Cortex of kidney (tissue), 1 donor: ENCODE measurements at places on chromosomes 5 and 9.

GRCh38 chr5:26009742-26010141 lies 1028.6 kb downstream of the CDH9 start:
- no peak for DNase-seq

DNA sequence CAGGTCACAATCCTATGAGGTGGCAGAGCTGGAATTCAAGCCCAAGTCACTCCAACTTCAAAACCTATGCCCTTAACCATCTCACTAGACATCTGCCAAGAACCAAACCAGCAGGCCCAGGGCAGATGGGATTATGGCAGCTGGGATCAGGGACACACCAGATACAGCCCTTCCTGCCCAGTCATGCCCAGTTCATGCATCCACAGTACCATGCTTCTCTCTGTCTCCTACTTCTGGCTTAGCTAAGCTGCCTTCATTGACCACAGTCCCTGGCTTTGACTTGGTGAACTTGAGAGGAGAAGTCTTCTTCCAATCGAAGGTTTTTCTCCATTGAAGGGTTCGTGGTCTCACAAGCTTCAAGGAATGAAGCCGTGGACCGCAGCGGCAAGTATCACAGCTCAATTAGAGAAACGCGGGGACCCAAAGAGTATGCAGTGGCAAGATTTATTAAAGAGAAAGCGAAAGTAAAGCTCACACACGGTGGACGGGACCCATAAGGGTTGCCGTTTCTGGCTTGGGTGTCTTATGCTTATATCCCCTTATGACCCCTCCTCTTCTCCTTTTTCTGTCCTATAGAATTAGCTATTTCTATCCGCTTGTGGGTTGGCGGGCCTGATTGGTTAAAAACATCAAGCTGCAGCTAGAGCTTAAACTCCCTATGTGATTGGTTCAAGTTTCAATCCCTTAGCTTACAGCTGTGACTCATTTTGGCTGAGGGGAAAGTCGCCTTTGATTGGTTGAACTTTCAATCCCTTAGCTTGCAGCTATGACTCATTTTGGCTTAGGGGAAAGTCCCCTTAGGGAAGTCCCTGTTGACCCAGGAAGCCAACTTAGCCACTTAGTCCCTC lies 101.2 kb downstream of the TRIM36 start:
- DNase-seq = no peak

DNA sequence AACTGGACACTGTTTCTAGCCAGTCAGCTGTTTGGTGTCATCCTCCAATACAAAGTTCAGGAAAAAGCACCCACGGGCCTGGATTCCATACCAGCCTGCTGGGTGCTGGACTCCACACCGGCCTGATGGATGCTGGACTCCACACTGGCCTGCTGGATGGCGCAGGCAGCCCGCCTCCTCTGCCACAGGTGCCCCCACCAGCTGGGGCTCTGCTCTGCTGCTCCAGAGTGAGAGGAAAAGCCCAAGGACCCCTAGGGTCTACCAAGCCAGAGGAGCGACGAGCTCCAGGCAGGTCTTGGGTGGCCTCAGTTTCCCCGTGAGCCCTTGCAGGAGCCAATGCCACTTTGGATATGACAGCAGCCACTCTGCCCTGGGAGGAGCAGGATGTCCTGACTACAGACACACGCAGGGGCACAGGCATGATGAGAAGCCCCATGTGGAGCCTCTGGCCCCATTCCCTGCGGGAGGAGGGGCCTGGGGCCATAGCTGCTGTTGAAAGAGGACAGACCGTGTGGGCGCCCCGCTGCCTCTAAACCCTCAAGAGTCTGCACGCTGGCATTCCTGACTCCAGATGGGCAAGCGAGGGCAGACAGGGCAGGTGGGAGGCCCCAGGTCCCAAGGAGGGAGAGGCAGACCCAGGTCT lies 141.6 kb downstream of the OLFM1 start:
- DNase-seq = no peak

GRCh38 chr5:38790268-38790667 lies 55.5 kb upstream of the OSMR start:
- DNase-seq = no peak

GRCh38 chr5:91307048-91307447 lies 76.1 kb downstream of the ARRDC3 start:
- DNase-seq = no peak

DNA sequence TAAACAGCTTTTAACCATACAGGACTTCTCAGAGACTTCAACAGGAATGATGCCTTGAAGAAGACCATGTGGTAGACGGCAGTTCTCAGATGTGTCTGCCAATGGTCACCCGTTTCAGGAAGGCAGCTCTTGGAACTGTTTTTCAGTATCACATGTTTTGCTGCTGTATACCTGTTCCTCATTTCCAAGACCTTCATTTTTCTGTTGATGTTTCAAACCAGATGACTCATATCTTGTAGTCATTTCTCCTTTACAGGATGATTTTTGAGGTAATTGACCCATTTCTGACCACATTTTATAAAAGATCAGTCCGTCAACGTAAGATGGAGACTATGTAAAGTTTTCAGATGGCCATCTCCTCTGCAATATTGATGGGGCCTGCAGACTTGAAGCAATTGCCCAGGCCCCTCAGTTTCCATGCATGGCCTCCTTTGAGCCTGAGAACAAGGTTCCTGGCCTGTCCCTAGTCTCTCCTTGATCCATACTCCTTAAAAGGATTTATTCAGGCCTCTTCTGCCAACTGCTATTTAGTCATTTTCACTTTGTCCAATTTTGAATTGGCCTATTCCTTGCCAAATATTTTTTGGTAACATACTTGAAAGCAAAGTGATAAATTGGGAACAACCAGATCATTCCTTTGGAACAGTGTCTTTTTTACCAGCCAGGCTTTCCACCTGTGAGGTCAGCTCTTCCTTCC lies 128.6 kb downstream of the PDZD2 start:
- DNase-seq = no peak

GRCh38 chr5:115124741-115125140 lies 45.0 kb downstream of the TRIM36 start:
- DNase-seq = no peak

DNA sequence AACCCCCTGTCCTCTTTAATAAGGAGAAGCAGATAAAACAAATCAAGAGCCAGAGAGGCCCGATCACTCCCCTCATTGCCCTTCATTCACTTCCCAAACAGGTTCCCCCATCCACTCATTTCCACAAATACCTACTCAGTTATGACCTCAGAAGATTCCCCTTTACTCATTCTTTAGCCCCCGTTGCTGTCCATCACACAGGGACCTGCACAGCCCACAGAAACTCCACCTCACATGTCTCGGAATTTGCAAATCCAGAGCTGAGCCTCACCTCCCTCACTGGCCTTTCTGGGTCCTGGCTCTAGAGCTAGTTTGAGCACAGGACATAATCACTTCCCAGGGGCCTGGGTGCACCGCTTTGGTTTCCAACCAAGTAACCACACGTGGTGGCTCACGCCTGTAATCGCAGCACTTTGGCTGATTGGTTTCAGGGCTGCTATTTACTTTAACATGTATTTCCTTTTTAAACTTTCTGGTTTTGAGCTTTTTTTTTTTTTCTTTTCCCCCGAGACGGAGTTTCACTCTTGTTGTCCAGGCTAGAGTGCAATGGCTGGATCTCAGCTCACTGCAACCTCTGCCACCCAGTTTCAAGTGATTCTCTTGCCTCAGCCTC lies 17.8 kb downstream of the ATP6V0E1 start:
- DNase-seq = no peak
